ENCODE measurements at places on chromosomes 11 and 22.

- peak; percentile 88 for DNase-seq
These were observed 4.9 kb downstream of the LTO1 start for GRCh38 chr11:69670158-69670845.

- DNase-seq = no peak
These were observed 3.8 kb upstream of the RFPL2 start for GRCh38 chr22:32208681-32209080.

GRCh38 chr11:6354651-6355485 lies 34.6 kb upstream of the CAVIN3 start:
- no peak for DNase-seq

- DNase-seq = no peak
These were observed 6.0 kb upstream of the CDKN1C start for GRCh38 chr11:2891326-2892214.

- DNase-seq = no peak
These were observed 27.5 kb downstream of the TOLLIP start for GRCh38 chr11:1281974-1282365.

DNA sequence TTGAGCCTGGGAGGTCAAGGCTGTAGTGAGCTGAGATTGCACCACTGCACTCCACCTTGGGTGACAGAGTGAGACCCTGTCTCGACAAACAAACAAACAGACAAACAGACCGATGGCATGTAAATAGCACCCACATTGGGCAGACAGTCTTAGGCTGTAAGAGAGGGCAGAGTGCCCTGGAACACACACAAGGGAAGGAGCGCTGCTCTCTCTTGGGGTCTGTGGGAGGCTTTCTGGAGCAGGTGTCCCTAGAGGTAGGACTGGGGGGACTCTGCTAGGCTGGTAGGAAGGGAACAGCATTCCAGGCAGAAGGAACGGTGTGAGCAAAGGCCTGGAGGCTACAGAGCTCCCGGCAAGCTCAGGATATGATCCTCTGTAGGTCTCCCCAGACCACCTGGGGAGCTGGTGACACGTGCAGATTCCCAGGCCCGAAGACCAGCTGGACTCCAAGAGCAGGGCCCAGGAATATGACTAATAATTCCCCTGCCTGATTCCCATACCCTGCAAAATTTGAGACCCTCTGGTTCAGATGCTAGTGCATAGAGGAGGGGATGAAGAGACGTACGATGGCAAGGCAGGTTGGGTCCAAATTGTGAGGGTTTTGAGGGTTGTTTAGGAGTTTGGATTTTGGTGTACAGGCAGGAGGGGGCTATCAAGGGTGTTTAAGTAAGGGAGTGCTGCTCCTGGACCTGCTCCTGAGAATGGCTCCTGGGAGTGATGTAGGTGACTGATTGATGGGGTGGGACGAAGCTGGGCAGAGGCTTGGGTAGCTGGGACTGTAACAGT lies 11.6 kb downstream of the SMIM38 start:
- no peak for DNase-seq

GRCh38 chr11:85949798-85950197 lies 94.6 kb downstream of the CCDC83 start:
- DNase-seq = no peak

DNA sequence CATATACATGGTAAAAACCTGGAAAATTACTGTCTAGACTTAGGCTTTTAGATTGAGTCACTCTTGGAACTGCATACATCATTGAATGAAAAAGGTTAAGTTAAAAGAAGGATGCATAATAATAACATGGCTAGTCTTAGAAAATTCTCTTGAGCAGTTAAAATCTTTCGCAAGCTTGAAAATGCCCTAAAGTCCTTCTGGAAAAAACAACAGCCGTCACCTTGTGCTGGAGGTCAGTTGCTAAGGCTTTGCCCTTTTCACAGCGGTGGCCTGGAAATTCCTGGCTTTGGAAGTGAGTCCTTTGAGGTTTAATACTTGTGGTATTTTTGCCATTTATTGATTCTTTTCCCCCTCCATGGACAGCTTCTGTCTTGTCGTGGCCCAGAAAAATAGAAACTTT lies 17.4 kb upstream of the FBLN1 start:
- DNase-seq = no peak

DNA sequence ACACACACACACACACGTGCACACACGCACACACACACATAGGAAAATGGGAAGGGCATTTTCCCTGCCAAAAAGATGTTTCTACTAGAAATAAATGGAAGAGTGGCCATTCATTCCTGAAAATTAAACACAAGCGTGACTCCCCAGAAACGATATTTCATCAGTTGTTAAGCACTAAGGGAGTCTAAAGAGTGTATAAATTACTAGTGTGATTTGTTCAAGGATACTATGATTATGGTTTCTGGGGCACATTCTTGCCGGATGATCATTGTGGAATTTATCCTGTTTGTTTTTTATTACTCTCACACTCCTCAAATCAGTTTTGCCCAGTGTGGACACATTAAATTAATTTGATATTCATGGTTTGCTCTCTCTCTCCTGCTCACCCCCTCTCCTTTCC lies 16.4 kb upstream of the AMOTL1 start:
- no peak for DNase-seq

- DNase-seq = no peak
These were observed 169.3 kb downstream of the CASP12 start for GRCh38 chr11:104728927-104729326.

DNA sequence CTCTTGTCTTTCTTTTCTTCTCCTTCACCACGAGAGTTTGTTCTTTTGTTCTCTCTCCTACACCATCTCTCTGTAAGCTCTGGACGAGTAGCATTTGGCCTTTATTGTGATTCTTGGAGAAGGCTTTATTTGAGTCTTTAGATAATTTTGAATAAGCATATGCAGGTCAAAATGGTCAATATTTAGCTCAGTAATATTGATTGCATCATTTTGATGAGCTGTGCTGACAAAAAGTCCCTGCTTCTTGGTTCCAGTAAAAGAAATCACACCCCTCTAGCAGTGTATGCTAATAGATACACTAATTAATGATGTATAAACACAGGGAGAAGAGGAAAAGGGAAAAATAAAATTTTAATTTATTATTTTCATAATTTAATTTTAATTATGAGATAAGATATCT lies 25.8 kb upstream of the MUC15 start:
- no peak for DNase-seq

GRCh38 chr22:42080287-42080686 lies 787 bp downstream of the SMDT1 start:
- peak; percentile 80 for DNase-seq

- no peak for DNase-seq
These were observed 1.6 kb upstream of the P2RY2 start for GRCh38 chr11:73216465-73216864.

- no peak for DNase-seq
These were observed 5.0 kb downstream of the RPL3 start for GRCh38 chr22:39314251-39314971.

DNA sequence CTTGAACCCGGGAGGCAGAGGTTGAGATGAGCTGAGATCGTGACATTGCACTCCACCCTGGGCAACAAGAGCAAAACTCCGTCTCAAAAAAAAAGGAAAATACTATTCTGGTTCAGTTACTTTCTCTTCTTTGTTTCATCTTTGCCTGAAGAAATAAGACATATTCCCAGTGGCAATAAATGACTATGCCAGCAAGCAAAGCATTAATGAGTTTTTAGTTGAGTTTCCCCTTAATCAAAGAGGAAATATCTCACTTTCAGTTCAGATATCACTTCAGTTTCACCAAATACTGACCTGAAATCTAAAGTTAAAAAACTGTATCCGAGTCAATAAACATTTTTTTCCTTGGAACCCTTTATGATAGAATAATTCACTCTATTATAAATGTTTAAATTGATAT lies 10.4 kb downstream of the PISD start:
- no peak for DNase-seq

GRCh38 chr11:121356357-121356756 lies 63.8 kb downstream of the SC5D start:
- no peak for DNase-seq

GRCh38 chr11:3156282-3156660 lies 8.8 kb downstream of the OSBPL5 start:
- DNase-seq = no peak
